ENCODE measurements at places on chromosomes 7 and 10. TPM values are rescaled to one million over a fixed set of nuclear protein-coding genes. Genes with fewer than 3 reads are reported as not detected.

Gene NPSR1
- not detected for total RNA-seq

Gene TRIM50
- not detected for total RNA-seq

Gene TFEC
- total RNA-seq = 0.47 TPM

Gene PKD2L1
- total RNA-seq = not detected

Gene METTL27
- total RNA-seq = 0.55 TPM

Gene ZNF425
- 0.89 TPM for total RNA-seq

DNA sequence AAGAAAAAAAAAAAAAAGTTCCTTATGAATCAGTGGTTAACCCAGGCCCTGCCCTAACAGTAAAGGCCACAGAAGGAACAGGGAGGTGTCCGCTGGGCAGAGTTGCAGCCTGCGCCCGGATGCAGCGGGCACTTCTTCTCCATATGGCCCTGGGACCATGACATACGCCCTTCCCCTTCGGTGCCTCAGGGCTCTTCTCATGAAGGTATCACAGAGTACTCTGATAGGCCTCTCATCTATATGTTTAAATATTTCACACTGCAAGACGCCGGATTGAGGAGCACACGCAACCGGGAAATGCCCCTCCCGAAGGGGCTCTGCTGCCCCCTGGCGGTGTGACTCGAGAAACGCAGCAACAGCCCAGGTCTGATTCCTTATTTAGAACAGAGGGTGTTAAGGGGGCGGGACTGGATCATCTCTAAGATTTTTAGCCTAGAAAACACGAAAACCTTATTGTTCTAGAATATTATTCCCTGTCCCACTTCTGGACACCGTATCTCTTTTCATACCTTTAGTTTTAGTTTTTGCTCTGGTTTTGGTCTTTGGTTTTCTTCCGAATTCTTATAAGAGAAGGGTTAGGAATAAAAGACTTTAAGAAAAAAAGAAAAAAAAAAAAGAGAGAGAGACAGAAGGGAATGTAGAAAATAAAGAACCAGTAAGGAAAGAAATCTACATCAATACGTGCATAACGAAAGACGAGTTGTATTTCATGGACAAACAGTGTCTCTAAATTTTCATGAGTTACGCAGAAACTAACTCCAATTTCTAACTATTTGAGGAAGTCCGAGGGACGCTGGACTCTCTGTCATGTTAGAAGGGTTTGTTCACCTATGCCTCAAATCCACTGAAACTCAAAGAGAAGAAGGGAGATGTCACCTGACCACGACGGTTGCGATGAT is 12.0 kb downstream of the DAGLB start:
- DNase-seq = peak; percentile 77

- no peak for DNase-seq
Observed at GRCh38 chr7:79282882-79283602, 170.4 kb downstream of the MAGI2 start.

GRCh38 chr10:37733822-37734221 is 123.6 kb downstream of the ZNF248 start:
- DNase-seq = no peak

DNA sequence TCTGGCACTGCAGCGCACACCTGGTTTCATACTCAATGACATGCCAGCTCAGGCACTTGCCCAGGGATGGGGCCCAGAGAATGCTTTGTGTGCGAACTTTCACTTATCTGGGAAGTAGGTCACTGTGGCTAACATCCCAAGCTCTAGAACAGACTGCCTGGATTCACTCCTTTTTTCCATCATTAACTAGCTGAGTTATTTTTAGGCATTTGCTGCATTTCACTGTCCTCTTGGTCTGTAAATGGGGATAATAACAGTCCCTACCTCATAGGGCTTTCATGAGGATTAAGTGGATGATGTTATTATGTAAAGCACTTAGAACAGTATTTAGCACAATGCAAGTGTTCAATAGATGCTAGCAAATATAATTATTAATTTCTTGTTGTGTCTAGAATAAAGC is 98.7 kb upstream of the DOCK1 start:
- DNase-seq = no peak

DNA sequence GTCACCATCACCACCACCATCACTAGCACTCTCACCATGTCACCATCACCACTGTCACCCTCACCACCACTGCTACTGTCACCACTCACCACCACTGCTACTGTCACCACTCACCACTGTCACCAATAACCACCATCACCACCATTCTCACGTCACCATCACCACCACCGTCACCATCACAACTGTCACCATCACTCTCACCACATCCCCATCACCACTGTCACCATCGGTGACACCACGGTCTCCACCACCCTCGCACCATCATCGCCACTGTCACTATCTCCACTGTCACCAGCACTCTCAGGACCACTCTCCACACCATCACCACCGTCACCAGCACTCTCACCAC is 130.4 kb downstream of the MAD1L1 start:
- no peak for DNase-seq

DNA sequence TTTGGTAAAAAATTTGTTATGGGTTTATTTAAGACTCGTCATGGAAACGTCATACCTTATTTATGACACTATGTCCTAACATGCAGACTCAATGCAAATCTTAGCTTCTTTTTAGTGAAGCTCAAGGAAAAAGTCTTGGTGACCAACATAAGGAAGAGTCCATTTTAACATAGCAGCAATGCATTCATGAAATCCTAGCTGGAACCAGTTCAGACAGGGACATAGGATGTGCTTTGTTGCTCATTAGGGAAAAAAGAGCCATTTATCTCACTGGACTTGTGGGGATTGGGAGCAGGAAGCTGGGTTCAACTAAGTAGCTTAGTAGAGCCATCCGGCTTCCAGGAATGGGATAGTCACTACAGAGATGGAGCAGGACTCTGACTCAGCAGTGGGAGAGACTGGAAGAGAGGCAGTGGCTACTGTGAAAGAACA is 100.7 kb upstream of the DKK1 start:
- DNase-seq = peak; percentile 9

- no peak for DNase-seq
Observed at GRCh38 chr10:119103241-119103902, 541 bp upstream of the DENND10 start.

DNA sequence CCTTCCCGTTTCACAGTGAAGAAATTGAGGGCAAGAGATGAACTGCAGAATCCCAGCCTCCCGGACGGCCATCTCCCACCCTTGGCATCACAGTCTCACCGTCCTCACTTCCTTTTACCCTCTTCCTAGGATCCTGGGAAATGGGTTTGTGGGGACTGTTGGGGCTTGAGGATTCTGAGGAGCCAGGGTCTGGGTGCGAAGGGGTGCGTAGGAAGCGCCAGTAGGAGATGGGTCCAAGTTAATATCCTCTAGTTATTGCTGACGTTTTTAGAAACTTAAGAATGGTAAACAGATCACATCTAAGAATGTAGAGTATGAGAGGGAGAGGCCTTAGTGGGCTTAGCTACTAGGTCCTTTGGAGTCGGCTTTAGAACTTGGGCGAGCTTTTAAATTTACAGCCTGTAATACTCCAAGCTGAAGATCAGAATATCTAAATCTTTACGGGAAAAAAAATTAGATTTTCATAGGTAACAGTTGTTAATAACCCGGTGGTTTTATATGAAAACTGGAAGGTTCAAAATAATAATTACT is 696 bp downstream of the MALSU1 start:
- no peak for DNase-seq

GRCh38 chr10:84581976-84582375 is 253.6 kb downstream of the CCSER2 start:
- no peak for DNase-seq

DNA sequence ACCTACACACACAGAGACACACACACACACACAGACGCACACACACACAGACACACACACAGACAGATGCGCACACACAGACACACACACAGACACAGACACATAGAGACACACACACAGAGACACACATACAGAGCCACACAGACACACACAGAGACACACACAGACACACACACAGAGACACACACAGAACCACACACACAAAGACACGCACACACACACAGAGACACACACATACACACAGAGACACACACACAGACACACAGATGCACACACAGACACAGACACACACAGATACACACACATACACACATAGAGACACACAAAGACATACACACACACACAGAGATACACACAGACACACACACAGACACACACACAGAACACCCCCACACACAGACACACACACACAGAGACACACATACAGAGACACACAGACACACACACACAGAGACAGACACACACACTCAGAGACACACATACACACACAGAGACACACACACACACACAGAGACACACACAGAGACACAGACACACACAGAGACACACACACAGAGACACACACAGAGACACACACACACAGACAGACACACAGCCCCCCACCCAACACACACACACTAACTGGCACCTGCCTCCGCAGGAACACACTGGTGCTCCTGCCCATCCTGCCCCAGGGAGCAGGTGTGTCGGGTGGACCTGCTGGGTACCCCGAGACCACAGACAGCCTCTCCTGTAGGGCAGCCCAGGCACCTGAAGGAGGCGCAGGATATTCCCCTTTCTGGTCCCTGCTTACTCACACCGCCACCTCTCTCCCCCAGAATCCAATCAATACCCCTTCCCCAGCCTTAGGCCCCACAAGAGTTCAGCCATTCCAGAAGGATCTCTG is 5.4 kb upstream of the FZD9 start:
- DNase-seq = no peak

GRCh38 chr7:104903044-104903443 is 111.0 kb upstream of the KMT2E start:
- DNase-seq = no peak

DNA sequence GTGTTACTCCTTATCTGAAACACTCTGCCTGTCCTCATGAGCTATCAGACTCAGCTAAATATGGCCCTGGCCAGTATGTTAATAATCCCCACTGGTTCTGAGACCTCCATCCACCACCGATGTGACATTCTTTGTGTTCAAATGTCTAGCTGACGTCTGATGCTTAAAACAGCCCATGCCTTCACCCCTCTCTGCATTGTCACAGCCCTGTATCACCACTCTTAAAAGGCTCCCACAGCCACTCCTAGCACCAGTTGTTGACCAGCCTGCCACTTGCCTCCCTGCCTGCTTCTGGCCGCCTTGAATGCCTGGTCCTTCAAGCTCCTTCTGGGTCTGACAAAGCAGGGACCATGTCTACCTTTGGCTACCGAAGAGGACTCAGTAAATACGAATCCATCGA is at the start of gene LMOD2:
LMOD2 (plus strand) TSS at position 253 of the 400 bp plus-strand sequence; CDS start at position 351, 98 bp downstream.
- DNase-seq = no peak

- DNase-seq = no peak
Observed at GRCh38 chr10:64007157-64007556, 486.0 kb downstream of the REEP3 start.

GRCh38 chr7:101936611-101937231 is 119.3 kb downstream of the CUX1 start:
- no peak for DNase-seq

GRCh38 chr10:50574305-50574704 is 49.5 kb downstream of the SGMS1 start:
- no peak for DNase-seq

GRCh38 chr7:34675749-34676374 is 17.8 kb downstream of the NPSR1 start:
- peak; percentile 13 for DNase-seq

DNA sequence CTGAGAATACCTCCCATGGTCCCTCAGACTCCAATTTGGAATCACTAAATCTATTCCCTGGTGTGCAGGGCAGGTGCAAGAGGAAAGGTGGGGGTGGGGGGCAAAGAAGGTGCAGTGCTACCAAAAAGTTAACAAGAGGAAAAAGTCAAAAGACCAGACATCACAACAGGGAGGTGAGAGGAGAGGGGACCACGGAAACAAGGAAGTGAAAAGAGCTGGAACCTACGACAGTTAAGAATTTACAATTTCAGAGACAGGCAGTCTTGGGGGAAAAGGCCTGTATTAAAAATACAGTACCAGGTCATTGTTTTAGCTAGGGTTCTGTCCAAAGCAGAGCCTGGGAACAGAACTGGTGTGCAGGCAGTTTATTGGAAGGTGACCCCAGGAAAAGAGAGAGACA is 14.6 kb downstream of the ITGB1 start:
- no peak for DNase-seq

DNA sequence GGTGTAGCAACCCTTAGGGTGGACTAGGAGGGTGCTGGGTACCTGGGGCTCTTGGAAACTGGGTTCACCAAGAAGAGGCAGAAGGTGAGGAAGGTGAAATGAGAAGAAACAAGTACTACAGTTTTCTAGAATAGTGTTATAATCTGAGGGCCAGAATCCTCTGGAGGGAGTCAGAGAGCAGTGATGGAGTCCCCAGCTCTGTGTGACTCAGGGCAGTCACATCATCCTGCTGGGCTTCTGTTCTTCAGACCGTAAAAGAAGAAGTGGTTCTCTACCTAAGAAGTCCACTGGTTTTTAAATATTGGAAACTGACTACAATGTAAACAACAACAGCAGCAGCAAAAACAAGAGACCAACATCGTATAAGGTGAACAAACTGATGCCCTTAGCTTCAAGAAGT is 197.3 kb downstream of the PRPF18 start:
- DNase-seq = no peak

- no peak for DNase-seq
Observed at GRCh38 chr10:123357421-123357930, 203.3 kb downstream of the BUB3 start.

DNA sequence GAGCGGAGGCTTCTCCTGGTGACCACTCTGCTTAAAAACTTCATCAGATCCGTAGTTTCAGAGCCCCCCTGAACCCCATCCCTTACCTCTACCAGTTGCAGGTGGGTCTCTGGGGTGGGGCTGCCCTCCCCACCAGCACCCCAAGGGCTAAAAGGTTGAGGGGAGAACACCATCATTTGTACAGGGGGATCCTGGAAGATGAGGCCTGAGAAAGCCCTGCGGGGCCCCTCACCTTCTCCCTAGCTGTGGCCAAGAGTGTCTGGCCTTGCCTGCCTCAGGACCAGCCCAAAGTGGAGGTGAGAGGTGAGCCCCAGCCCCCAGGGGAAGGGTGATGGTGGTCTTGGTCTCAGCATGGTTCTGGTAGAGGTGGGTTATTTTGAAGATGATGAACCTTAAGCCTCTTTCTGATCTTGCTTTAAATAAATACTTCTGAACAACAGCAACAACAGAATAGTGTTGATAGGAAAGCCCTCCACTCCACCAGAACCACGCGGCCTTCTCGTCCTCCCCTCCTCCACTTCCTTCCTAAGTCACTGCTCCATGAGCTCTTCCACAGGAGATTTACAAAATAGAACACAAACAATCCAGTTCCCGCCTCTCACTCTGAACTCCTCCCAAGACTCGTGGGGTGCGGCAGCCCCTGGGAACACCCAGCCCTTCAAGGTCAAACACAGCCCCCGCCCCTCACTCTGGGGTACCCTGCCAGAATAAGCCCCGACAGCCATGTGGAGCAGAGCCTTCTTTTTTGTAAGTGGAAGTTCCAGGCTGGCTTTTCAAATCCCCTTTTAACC is 169.1 kb downstream of the EGFR start:
- DNase-seq = no peak

DNA sequence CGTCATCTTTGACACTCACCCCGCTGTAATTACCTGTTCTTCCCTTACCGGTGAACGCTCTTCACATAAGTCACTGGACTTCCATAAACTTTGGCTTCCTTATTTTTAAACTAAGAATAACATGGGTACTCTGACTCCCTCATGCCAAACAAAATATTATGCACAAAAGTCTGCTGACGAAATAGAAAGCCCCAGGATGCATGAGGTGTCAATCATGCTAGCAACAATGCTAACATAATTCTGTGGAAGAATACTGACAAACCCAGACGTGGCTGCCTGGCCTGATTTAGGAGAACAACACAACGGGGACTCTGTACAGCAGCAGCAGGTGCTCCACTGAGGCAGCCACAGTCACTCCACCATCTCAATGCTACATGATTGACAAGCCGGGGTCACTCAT is 137.5 kb downstream of the CCDC71L start:
- no peak for DNase-seq

Measured in SJCRH30 (cell line).